ENCODE measurements at places on chromosomes 12 and 14.

- DNase-seq: no peak
Measured at GRCh38 chr12:122031342-122032216, 9.9 kb downstream of the BCL7A start.

DNA sequence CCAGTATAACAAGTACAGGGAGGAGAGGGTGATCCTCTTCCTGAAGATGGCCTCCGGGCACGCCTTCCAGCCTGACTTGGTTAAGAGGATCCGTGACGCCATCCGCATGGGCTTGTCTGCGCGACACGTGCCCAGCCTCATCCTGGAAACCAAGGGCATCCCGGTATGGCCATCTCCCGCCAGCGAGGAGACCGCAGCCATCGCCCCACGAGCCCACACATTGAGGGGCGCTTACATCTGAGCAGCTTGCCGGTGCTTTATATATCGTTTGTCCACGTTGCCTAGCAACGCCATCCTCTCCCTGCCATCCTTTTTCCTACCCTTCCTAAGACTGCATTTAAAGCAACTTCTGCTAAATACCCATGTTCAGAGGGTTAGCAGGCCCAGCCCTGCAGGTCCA is 71.5 kb downstream of the AACS start:
- DNase-seq: no peak

DNA sequence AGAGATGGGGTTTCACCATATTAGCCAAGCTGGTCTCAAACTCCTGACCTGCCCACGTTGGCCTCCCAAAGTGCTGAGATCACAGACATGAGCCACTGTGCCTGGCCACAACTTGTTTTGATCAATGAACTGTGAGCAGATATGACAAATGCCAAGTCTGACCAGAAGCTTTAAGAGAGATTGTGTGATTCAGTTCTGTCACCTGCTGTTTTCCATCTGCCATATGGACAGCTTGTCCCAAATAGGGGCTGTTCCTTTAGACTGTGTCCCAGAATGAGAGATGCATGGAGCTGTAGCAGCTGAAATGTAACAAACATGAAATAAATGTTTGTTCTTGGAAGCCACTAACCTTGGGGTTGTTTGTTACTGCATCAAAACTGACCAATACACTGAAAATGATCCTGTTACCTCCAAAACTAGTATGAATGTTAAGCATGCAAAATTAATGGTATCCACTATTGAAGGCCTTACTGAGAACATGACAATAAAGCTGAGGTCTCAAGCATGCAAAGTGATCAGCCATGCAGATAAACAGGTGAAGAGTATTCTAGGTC is 65.9 kb upstream of the MED13L start:
- DNase-seq: no peak

DNA sequence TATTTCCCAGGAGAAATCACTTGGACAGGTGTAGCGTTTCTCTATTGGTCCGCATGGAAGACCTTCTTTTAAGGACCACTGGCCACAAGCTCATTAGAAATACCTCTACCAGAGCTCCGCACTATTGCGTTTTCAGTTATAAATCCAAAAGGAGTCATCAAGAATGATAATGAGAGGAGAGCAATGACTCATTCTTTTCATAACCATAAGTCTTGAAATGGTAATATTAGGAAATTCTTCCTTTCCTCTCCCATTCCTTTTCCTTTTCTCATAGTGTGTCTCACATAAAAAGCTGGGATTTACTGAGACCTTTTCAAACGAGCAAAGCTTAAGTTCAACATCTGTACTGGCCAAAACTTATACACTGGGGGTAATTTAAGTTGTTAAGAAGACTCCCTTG is 215.7 kb downstream of the CPNE8 start:
- no peak for DNase-seq

- DNase-seq: no peak
Measured at GRCh38 chr14:104307246-104307626, 168.8 kb downstream of the KIF26A start.

- DNase-seq: no peak
Measured at GRCh38 chr14:77849711-77850110, 49.8 kb downstream of the ADCK1 start.

DNA sequence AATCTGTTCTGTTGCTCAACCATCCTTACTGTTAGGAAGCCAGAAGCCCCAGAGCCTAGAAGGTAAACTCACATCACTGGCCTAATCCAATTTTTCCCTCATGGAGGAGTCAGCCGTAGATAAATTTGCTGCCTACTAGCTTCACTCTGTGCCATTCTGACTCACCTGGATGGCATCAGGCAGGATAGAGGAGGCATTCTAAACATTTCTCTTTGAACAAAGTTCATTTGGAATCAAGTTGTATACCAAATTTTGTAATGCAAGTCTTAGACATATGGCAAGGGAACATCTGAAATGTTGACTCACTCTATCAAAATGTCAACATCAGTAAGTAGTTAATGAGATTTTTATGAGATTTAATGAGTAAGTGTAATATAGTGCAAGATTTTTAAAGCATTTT is 13.6 kb upstream of the TBC1D30 start:
- DNase-seq: peak; percentile 23

GRCh38 chr14:75084513-75084912 is 15.1 kb downstream of the ZC2HC1C start:
- DNase-seq: peak; percentile 22

- DNase-seq: no peak
Measured at GRCh38 chr14:87754520-87755223, 238.3 kb downstream of the GALC start.
